ENCODE measurements at places on chromosomes 6 and 20. TPM values are rescaled to one million over a fixed set of nuclear protein-coding genes. Genes with fewer than 3 reads are reported as not detected.

Gene SNX21
- 23.4 TPM for total RNA-seq

GRCh38 chr6:158660333-158660754, 10.5 kb downstream of the SYTL3 start:
- DNase-seq: no peak

GRCh38 chr6:89508755-89509563, 76.0 kb downstream of the ANKRD6 start:
- peak; percentile 79 for DNase-seq

Gene SUPT3H
- total RNA-seq: 4.9 TPM

GRCh38 chr20:2585811-2586210, 49.4 kb downstream of the TMC2 start:
- DNase-seq: no peak

DNA sequence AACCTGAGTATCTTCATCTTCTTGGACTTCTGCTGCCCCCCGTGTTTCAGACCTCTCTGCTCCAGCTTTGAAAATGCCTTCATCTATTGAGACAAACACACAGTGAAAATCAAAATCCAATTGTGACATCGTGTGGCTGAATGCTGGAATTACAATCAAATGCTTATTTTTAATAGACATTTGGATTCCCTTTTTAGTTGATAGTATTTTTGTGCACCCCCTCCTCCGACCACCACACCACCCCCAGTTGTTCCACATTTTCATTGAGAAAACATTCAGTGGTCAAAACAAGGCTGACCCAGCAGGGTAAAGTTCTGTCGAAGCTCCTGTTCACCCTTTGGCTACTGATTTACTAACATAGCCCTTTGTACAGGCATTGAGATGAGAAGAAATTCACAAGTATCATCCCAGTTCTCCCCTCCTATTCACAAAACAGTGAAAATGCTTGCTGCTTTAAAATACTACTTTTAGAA, 79.0 kb downstream of the NRSN1 start:
- no peak for DNase-seq

Gene XKR7
- 0.09 TPM for total RNA-seq

DNA sequence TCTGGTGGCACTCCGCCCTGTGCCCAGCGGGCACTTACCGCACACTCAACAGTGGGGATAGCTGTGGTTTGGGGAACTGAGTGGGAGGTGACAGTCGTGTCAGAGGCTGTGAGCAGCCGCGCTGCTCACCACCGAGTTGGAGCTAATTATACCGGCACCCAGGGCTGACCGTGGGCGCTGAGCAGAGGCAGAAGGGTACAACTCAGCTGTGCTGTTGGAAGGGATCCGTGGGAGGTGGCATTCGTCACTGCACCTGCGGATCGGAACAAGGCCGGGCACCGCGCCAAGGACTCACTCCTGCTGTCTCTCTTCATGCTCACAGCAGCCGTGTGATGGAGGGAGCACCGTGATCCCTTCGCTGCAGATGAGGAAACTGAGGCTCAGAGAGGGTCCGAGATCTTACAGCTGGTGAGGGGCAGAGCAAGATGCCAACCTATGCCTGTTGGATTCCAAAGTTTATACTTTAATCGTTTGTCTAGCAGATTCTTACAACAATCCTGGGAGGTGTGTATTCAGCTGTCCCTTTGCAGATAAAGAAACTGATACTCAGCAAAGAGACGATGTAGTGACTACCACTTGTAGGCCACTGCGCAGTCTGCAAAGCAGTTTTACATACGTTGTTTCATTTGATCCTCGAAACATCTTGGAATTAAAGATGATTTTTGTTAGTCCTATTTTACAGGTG, 713 bp upstream of the ELMO2 start:
- DNase-seq: peak; percentile 89

DNA sequence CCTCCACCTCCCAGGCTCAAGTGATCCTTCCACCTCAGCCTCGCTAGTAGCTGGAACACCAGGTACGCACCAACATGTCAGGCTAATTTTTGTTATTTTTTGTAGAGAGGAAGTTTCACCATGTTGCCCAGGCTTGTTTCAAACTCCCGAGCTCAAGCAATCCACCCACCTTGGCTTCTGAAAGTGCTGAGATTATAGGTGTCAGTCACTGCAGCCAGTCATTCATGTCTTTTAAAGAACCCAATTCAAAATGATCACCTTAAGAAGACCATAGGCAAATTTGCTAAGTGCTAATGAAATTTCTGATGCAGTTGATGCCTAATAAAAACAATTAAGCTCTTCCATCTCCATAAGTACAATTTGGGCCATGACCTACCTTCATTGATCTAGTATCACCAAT, 2.6 kb upstream of the VNN2 start:
- DNase-seq: no peak

GRCh38 chr6:20719980-20720379, 185.7 kb downstream of the CDKAL1 start:
- DNase-seq: no peak

DNA sequence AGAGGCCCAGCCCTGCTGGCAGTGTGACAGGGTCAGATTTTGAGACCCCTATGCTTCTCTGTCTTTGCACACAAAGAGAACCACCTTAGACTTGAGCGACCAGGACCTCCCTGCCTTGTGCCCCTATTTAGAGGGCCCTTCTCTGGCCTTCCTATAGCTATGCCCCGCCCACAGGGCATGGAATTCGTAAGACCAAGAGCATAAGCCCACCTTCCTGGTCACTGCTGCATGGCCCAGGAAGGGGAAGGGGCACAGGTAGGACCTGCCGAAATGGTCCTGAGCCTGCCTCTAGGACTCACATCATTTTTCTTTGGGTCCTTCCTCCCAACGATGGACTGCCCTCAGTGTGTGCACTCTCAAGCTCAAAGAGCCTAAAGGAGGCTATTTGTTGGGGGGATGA, 65.1 kb upstream of the SRSF6 start:
- DNase-seq: no peak

GRCh38 chr6:15507221-15507620, 155.6 kb downstream of the DTNBP1 start:
- peak; percentile 37 for DNase-seq

- DNase-seq: no peak
These were observed 703.6 kb upstream of the SLC35B3 start for GRCh38 chr6:9138936-9139335.

- DNase-seq: no peak
These were observed 181.1 kb upstream of the MARCKS start for GRCh38 chr6:113676057-113676456.

DNA sequence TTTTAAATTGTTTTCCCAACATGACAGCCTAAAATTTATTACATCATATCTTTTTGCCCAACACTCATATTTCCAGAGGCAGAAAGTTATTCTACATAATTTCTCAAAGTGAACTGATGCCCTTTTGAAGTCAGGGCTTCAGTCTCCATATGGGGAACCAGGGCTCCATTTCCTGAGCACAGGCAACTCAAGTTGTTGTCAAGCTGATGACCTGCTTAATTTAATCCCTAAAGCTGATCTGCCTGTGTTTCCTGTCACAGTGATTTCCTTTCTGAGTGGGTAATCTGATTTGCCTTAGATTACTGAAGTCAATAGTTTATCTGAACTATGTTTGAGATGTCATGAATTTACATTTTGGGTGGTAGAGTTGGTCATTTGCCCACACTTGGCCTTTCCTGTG, 932.1 kb upstream of the MANEA start:
- DNase-seq: no peak

Gene ENPP1
- 3.4 TPM for total RNA-seq

Gene RNF144B
- 82.4 TPM for total RNA-seq

- DNase-seq: no peak
These were observed 13.3 kb upstream of the DNAJC5 start for GRCh38 chr20:63881451-63882226.

Gene RHAG
- total RNA-seq: not detected

GRCh38 chr6:89026151-89026550, 54.4 kb upstream of the PNRC1 start:
- DNase-seq: no peak

Gene CRISP3
- not detected for total RNA-seq

DNA sequence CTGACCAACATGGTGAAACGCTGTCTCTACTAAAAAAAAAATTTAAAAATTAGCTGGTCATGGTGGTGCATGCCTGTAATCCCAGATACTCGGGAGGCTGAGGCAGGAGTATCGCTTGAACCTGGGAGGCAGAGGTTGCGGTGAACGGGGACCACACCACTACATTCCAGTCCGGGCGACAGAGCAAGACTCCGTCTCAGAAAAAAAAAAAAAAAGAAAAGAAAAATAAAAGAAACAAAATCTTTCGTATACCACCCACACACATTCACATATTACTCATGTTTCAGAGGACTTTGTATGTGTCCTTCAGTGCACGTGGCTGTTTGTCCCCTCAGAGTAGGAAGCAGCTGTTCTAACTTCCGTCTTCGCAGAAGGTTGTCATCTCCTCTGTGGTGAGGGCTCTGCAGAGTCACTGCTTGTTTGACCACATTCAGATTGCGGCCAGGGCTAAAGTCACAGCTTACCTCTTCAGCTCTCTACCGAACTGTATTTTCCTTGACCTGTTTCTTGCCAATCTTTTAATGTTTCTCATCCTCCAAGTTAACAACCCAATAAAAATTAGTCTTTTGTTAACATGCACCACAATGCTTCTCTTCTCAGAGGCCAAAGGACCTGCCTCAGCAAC, 36.6 kb upstream of the HIVEP1 start:
- no peak for DNase-seq

DNA sequence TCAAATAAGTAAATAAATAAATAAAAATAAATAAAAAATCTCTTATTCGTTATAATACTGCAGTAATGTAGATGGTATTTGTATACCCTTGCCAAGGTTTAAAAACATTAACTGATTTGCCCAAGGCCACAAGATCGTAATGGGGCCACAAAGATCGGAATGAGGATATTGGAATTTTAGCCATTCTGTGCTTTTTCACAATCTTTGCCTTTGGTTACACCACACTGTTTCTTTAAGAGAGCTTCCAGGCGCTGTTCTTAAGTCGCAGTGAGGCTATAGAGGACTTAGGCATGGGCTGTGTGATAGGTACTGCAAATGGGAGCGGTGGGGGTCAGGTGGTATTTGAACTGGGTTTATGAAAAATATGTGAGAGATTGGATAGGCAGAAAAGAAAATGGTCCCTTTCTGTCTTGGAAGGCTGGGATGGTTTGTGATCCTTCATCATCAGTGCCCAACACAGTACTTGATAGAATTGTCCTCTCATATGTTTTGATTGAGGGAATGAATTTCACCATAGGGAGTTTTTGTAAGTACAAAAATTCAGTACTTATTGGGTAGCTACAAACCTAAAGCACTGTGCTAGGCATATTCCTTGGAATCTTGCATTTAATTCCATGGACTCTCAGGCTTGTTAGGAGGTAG, 1.4 kb downstream of the NUS1 start:
- no peak for DNase-seq

GRCh38 chr20:57749131-57749690, 39.4 kb upstream of the PMEPA1 start:
- DNase-seq: no peak

DNA sequence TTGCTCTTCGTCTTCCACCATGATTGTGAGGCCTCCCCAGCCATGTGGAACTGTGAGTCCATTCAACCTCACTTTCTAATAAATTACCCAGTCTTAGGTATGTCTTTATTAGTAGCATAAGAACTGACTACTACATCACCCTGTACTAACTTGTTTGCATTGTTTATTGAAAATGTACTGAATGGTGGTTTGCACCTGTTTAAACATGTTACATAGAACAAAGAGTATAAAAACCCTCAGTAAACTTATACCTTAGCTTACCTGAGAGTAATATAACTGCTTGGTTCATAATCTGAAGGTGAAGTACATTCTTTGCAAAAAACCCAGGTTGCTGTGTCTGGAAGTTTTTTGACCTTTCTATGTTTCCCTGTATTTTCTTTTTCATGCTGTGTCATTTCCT, 777.8 kb downstream of the TBC1D32 start:
- no peak for DNase-seq

Data from upper lobe of right lung (tissue), 1 donor.